ENCODE measurements at places on chromosomes 2 and 18.

- no peak for DNase-seq
Observed at GRCh38 chr18:35095983-35096676, 54.9 kb downstream of the MAPRE2 start.

GRCh38 chr2:143901185-143901842 is 618.6 kb downstream of the ZEB2 start:
- DNase-seq: no peak

GRCh38 chr2:127118038-127118437 is 11.1 kb upstream of the BIN1 start:
- DNase-seq: no peak

GRCh38 chr2:310994-311393 is 23.1 kb upstream of the ALKAL2 start:
- DNase-seq: no peak

DNA sequence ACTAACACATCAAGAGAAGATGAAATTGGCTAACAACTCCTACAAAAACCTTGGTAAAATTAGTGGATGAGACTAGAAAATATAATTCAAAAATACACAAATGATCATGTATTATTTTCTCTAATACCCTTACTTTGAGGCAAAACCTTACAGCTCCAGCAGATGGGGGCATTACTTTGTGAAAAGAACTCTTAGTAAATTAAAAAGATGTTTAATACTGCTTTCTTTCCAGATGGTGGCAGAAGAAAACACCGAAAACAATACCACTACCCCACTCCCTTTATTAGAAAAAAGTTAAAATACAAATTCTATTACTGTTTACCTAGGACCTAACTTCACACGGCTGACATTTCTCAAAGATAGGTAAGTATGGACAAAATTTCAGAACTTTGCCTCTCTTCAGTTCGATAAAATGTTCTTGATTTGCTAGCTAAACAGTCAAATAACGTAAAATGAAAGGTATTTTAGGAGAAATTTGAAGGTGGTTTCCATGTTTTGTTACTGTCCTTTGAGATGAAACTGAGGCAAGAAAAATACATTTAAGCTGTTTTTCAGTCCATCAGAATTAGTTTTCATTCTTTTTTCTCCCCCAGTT is 30.6 kb downstream of the ORC4 start:
- no peak for DNase-seq

DNA sequence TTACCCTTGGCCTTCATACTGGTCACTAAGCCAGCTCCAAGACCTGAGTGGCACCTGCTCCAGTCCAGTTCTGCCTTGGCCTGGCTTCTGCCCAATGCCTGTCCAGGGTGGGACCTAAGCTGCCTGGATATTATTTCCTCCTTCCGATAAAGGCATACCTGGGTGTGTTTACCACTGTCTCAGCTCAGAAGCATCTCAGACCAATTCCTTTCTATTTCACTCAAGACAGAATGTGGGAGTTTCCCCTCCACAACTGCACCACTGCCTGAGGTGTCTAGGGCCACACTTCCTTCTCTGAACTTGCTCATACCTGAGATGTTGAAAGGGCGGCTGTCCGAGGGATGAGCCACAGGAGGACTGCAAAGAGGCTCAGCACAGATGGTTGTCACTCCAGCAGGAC is 18.4 kb upstream of the CAB39 start:
- DNase-seq: no peak

DNA sequence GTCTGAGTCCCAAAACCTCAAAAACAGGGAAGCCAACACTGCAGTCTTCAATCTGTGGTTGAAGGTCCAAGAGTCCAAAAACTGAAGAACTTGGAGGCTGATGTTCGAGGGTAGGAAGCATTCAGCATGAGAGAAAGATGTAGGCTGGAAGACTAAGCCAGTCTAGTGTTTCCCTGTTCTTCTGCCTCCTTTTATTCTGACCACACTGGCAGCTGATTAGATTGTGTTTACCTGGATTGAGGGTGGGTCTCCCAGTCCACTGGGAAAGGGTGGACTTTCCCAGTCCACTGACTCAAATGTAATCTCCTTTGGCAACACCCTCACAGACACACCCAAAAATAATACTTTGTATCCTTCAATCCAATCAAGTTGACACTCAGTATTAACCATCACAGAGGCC is 27.5 kb upstream of the IL1B start:
- no peak for DNase-seq

DNA sequence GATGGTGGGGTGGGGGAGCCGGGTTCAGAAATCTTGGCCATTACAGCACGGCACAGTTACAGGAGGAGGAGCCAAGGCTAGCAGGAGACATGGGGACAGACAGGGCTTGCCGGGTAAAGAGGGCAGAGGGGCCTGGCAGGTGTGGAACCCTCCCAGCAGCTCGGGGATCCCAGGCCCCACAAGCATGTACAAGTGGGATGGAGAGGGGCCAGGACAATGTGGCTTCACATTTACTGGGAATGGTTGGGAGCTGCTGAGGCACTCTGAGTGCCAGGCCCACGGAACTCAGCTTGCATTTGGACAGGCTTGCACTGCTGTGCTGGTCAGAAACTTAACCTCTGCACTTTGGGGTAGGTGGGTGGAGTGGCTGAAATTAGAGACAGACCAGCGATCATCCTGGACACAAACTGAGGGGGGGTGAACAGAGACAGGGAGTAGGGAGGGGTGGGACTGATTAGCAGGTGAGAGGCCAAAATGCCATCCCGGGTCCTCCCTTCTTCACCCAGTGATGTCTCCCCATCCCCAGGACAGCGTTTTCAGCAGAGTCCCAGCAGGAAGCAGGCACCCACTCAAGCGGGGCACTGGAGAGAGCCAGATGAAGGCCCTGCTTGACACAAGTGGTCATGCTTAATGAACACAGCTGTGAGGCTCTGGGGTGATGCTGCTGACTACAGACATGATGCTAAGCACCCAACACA is 9.6 kb downstream of the PER2 start:
- no peak for DNase-seq

GRCh38 chr2:72155737-72156136 is 8.1 kb upstream of the CYP26B1 start:
- no peak for DNase-seq

- DNase-seq: no peak
Observed at GRCh38 chr18:34933909-34934661, 107.1 kb upstream of the MAPRE2 start.

GRCh38 chr2:31193806-31194205 is 23.5 kb downstream of the CAPN14 start:
- no peak for DNase-seq

GRCh38 chr2:136131484-136131960 is 13.6 kb upstream of the CXCR4 start:
- DNase-seq: no peak

DNA sequence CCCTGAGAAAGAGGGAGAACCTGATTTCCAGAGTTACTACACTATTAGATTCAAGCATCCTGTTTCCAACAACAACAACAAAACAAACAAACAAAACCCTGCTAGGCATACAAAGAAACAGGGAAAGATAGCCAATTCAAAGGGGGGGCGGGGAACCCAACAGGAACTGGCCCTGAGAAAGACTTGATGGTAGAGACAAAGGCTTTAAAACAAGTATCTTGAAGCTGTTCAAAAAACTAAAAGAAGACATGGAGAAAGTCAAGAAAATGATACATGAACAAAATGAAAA is 147.1 kb downstream of the THADA start:
- no peak for DNase-seq

GRCh38 chr18:70337139-70337972 is 48.5 kb downstream of the SOCS6 start:
- no peak for DNase-seq

All from activated B cell treated with CpG ODN at 0.5 μM for 24 hours (primary cell).